ENCODE measurements at places on chromosomes 16 and 17.

- DNase-seq, result no peak
Measured at GRCh38 chr16:627454-628239, 3.1 kb upstream of the WFIKKN1 start.

DNA sequence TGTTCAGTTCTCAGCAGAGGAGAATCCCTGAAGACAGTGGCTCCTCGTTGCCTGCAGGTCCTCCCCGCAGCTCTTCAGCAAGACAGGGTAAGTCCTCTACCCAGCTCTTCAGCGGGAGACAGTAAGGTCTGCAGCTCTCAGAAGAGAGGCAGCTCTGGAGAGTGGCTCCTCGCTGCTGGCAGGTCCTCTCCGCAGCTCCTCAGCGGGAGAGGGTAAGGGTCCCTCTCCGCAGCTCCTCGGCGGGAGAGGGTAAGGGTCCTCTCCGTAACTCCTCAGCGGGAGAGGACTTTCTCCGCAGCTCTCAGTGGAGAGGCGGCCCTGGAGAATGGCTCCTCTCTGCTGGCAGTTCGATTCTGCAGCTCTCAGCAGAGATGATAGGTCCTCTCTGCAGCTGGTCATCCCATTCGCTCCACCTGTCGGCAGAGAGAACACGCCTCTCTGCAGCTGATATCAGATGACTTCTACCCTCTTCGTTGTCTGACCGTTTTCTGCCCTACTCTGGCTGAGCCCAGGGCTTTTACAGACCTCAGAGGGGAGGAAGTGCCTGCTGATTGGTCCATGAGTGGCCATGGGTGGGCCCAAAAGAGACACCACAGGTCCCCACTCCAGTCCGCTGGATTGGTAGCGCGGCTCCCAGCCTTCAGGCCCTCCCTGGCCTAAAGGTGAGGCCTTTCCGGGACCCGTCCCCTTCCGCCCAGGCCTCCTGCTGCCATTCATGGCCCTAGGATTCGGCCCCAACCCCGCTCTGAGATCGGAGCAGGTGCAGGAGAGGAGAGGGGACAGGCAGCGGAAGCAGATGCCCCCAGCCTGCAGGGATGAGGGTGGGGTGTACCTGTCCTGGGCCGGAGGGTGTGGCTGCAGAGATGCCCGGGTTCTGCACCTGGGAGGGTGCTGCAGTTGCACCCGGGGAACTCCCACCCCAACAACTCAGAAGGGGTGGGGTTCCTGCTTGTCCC lies 11.9 kb upstream of the SHCBP1 start:
- no peak for DNase-seq

DNA sequence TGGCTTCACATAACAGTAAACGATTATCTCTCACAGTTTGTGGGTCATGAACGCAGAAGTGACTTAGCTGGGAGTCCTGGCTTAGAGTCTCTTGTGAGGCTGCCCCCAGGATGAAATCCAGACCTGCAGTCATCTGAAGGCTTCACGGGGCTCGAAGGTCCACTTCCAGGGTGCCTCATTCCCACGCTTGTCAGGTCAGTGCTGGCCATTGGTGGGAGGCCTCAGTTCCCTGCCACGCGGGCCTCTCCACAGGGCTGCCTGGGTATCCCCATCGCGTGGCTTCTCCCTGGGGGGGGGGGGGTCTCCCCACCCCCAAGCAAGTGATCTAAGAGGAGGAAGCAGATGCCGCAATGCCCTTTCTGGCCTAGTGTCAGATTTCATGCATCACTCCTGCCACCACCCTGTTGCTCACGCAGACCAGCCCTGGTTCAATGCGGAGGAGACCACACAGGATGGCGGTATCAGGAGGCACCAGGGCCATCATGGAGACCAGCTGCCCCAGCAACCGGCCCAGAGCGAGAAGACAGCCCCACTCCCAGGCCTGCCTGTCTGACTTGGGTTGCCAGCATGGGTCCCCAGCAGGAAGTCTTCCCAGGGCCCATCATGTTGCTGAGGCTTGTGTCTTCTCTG lies 77.3 kb upstream of the CDH5 start:
- no peak for DNase-seq

- peak; percentile 91 for DNase-seq
Measured at GRCh38 chr16:31118223-31119155, 1.0 kb downstream of the KAT8 start.

GRCh38 chr16:13829697-13830299 lies 90.2 kb upstream of the ERCC4 start:
- DNase-seq, result no peak

DNA sequence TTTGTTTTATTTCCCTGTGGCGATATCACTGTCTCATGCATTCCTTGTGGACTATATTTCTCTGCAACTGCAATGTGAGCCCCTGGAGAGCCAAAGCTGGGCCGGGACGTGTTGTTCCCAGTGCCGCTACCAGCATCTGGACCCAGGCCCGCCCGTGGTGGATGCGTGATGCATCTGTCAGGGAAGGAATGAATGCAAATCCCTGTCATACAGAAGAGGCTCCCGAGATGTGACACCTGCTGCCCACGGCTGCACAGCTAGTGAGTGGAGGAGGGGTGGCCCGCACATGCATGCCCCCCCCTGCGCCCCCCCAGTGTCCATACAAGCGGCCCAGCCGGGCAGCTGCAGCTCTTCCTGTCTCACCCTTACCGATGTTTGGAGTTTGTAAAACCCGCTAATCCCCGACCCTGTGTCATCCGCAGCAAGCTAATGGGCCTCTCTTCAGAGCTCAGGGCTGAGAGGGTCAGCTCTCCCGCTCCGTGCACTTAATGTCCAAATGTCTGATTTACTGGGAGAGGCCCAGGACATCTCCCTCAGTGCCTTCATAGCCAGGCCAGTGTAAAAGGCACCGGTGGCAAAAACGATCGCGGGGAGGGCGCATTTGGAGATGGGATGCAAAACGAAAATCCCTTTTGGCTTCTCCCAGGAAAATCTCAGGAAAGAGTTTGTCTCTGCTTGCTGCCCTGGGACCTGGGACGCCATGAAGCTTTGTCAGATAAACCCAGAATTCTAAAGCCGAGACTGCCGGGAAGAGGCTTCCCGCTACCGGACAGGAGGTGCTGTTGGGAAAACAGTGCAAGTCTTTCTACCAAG lies 91.8 kb downstream of the FOXL1 start:
- DNase-seq, result no peak

- DNase-seq, result no peak
Measured at GRCh38 chr17:29577001-29577370, 8.5 kb downstream of the TP53I13 start.

DNA sequence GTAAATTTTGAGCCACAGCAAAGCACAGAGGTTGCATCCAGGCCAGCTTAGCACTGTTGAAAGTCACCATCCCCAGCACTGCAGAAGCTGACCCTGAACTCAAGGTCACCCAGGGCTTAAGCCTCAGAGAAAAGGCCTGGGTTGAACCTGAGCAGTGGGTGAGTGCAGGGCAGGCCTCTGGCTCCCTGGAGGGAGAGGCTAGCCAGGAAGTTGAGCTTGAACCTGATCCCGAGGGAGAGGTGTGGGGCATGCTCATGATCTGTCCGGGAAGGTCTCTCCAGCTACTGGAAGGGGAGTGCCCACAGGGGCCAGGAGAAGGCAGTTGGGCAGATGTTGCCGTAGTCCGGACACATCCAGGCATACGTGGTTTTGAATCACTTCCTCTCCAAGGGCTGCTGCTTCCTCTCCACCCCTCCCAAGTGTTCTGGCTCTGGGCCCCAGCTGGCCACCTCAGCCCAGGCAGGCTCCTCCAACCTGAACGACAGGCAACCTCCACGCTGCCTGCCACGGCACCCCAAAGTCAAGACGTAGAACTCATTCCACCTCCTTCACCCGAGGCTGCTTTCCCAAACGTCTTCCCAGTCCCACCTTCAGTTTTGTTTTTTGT lies 18.4 kb downstream of the CARHSP1 start:
- peak; percentile 57 for DNase-seq

DNA sequence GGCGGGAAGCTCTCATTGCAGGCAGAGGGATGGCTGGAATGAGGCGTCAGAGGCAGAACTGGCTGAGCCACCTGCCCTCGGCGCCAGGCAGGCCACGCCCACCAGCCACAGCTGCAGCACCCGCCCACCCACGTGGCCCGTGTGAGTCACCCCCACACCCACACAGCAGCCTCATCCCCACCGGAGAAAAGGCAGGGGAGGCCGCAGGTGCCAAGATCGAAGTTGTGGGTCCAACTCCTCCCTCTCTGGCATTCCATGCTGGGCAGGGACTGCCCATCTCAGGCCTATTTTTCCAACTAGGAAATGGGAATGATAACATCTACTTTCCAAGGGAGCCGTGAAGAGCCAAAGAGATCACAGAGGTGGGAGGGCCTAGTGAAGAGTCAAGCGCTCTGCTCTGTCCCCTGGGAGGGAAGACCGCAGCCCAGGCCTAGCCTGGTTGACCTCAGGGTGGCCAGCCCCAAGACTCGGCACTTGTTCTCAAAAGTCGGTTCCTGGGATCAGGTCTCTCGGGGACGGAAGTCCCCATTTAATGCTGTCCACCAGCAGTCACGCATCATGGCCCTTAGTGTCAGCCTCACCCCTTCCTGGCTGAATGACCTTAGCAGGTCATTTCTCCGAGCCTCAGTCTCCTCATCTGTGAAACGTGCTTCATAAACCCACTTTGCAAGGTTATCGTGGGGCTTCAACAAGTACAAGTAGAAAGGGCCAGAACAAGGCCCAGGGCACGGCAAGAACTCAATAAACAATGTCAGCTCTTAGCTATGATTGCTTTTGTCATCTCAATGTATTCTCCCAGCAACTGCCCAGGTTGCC lies at the start of gene TRPV3:
TSS of gene TRPV3 (minus strand) at position 45 of the 816 bp plus-strand sequence. CDS start 2,962 bp downstream, outside the sequence.
- no peak for DNase-seq

GRCh38 chr17:50660887-50661345 lies 26.2 kb downstream of the ABCC3 start:
- DNase-seq, result no peak

DNA sequence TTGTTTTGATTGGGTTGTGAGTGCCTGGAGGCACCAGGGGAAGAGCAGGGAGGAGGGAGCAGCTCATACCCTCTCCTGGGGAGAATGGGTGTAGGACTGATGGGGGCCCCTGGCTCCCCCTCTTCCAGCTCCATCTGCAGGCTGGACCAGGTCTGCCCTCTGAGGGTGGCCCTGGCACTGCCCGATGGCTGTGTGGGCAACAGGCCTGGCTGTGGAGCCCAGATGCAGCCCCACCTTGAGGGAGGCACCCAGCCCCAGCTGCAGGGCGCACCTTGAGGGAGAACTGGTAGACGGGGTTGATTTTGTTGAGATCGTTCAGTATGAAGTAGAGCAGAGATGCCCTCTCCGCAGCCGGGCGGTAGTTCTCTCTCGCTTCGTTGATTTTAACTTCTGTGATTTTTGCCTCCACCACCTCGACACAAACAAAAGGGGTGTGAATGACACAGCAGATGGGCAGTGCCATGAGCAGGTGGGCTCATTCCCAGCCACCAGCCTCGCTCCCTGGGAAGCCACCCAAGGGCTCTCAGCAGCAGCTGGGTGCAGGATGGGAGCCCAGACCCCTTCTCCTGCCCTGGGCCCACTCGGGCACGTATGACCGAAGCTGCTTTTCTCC lies 71.6 kb downstream of the PGS1 start:
- DNase-seq, result no peak

DNA sequence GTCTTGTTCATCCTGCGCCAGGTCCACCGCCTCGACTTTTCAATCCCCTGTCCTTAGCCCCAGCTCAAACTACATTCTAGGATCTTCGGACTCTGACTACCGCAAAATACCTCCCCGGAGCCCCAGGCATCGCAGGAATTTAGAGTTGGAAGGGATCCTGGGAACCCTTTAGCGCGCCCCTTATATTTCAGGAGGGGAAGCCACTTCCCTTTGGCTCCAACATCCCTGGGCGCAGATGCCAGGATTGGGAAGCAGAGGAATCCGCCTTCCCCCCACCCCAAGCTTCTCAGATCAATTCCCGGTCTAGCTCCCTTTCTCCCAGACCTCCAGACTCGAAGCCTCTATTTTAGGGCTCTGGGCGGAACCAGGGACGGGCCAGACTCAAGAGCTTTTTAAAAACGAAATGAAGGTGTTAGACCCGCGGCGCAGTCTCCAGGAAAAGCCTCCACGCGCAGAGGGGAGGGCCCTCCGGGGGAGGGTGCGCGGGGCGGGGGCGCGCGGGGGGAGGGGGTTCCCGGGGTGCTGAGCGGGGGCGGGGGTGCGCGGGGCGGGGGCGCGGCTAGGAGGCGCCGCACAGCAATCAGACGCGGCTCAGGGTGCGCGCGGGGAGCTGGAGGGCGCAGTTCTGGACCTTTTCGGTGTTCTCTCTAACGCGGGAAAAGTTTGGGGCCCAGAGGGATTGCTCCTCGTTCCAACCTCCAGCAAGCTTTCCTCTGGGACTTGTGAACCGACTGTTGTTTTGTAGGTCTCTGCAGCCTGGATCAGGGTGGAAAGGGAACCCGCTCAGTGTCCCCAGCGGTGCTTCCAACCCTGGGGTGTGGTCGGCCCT lies 1.6 kb downstream of the AHSP start:
- no peak for DNase-seq

GRCh38 chr16:88977018-88977811 lies at the start of gene CBFA2T3:
Gene CBFA2T3, minus strand, starts transcription at chr16:88977207. Its CDS starts 400 bp downstream, at chr16:88976807.
- DNase-seq, result peak; percentile 89

GRCh38 chr16:54505549-54506213 lies 219.1 kb upstream of the IRX3 start:
- no peak for DNase-seq

DNA sequence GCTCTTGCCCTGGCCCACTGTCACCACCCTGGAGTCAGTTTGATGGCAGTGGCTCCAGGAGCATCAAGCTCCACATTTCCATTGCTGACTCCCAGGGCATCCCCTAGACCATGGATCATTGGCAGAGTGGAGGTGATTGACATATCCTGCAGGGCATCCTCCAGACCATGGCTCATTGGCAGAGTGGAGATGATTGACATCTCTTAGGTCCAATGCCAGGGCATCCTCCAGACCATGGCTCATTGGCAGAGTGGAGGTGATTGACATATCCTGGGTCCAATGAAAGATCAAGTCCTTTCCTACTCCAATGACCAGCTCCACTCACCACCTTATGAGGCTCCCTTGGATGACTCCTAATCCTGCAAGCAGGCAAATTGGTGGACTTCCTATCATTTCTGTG lies 174.3 kb upstream of the NLRP1 start:
- DNase-seq, result peak; percentile 30

DNA sequence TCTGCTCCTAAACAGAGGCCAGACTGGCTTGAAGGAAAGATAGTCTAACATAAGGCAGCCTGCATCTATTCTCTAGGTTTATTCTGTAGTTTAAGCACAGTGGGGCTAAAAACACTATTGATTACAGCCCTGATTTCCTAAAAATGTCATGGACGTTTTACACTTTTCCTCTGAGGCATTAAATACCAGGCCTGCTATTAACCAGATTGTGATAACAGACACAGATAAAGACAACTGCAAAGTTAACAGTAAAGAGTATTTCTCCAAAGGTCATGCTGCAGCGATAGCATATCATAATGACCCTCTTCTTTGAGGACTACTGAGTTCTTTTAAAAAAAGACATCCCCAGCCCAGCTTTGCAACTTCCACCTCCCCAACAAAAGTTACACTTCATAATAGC lies 59.6 kb upstream of the MON1B start:
- DNase-seq, result no peak

- no peak for DNase-seq
Measured at GRCh38 chr16:74679983-74680382, 13.3 kb upstream of the RFWD3 start.

GRCh38 chr16:19523184-19523558 lies 571 bp upstream of the CCP110 start:
- no peak for DNase-seq
